Endothelial cell (in vitro differentiated cells): ENCODE measurements at places on chromosomes 2 and 18. TPM values are rescaled to one million over a fixed set of nuclear protein-coding genes. Genes with fewer than 3 reads are reported as not detected.
A peak's percentile ranks its signal among the peaks of the same experiment; 100 is the strongest.

FN1 gene
- total RNA-seq, result 1,159 TPM

COL5A2 gene
- 243 TPM for total RNA-seq

DNA sequence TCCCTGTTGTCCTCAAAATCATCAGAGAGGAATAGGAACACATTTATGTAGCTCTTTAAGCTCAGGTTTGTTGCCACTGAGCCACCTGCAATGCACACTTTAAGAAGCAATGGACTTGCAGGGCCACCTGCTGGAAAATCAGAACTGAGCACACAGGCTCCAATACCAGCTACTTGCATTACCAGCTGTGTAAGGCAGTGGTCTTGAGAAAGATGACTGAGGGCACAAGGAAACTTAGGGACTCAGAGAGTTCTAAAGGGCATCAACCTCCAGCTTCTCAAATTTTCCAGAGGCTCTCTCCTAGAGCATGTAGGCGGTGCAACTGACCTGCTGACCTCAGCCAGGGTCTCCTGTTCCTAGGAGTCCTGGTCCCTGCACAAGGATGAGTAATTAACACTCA lies 2.5 kb upstream of the CNDP2 start:
- peak; percentile 53 for DNase-seq

DNA sequence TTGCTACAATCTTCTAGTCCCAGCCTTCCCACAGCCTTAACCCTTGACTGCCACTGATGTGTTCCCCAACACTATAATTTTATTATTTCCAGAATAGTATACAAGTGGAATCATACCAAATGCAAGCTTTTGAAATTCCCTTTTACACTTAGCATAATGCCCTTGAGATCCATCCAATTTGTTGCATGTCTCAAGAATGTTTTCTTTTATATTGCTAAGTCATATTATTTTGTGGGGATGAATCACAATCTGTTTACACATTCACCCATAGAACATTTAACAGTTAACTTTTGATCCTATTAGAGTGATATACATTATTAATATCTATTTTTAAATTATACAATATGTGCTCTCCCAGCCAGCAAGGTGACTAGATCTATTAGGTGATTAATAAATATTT lies 74.3 kb upstream of the KYNU start:
- DNase-seq, result no peak

GRCh38 chr2:230987137-230988020 lies 8.5 kb upstream of the SPATA3 start:
- DNase-seq, result peak; percentile 93

DNA sequence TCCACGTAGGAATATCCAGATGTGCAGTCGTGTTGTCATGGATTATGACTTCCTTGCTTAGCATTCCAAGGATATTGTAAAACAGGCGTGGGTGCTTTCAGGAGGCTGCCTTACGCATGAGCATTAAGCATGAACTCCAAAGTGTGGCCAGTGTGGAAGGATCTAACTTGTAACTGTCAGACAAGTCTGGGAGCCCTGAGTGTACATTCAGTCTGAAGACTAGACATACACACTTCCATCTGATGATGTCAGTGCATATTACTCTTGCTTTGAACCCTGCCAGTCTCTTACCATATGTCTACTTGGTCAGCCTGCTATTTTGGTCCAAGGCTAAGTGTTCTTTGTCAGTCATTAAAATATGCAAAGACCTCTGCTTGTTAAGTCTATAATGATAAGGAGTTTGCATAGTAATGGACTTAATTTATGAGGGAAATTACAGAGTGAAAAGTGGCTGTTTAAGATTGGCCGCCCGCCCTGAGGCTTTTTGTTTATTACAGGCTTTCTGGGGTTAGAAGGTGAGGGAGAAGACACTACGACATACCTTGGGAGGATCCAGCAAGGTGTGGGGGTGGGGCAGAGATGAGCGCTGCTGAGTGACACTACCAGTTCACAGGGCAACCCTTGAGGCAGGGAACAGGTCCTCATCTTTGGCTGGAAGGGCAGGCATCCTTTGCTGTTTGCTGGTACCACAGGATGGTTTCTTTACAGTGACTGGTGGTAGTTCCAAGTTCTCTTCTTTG lies 48.3 kb downstream of the CABLES1 start:
- DNase-seq, result no peak

- no peak for DNase-seq
Observed at GRCh38 chr18:3520230-3521085, 70.5 kb downstream of the TGIF1 start.

GRCh38 chr2:233449081-233449901 lies 95.0 kb downstream of the DGKD start:
- peak; percentile 76 for DNase-seq

DNA sequence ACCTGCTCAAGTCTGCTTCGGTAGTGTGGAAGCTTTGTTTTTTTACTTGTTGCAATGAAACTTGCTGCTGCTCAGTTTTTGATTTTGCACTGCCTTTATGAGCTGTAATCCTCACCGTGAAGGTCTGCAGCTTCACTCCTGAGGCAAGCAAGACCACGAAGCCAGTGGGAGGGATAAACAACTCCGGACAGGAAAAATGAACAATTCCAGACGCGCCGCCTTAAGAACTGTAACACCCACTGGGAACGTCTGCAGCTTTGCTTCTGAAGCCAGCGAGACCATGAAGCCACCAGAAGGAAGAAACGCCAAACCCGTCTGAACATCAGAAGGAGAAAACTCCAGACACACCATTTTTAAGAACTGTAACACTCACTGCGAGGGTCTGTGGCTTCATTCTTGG lies 245.7 kb upstream of the REG3G start:
- no peak for DNase-seq

ASB18 gene
- total RNA-seq, result not detected
